Stimulated activated CD8-positive, alpha-beta memory T cell treated with anti-CD3 and anti-CD28 coated beads, Interleukin-4, amount 100 ng/mL, for 24 hours (primary cell): ENCODE measurements at places on chromosomes 12 and 14.
A peak's percentile ranks its signal among the peaks of the same experiment; 100 is the strongest.

DNA sequence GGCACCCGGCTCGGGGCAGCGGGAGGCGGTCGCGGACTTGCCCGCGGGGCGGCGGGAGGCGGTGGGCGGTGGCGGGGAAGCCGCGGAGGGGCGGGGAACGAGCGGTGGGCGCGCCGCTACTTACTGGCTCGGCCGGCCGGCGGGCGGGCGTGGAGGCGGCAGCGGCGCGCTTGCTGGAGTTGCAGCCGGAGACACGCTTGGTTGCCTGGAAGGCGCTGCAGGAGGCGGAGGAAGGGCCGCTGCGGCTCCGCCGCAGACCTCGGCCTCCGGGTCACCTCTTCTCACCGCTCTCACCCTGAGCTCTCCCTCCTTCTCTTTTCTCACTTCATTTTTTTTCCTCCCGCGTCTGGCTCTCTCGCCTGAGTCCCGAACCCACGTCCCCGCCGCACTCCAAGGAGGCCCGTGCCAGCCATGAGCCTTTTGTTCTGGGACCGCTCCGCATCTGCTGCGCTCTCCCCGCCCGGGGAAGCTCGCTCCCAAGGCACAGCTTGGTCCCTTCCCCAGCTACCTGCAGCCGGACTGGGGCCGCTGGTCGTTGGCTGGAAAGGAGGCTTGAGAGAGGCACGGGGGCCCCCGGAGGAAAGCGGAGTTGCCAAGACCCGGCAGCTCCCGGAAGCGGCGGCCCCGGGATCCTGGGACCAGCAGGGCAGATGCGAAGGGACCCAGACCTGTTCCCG, 592 bp upstream of the KCNK10 start:
- DNase-seq, result no peak

DNA sequence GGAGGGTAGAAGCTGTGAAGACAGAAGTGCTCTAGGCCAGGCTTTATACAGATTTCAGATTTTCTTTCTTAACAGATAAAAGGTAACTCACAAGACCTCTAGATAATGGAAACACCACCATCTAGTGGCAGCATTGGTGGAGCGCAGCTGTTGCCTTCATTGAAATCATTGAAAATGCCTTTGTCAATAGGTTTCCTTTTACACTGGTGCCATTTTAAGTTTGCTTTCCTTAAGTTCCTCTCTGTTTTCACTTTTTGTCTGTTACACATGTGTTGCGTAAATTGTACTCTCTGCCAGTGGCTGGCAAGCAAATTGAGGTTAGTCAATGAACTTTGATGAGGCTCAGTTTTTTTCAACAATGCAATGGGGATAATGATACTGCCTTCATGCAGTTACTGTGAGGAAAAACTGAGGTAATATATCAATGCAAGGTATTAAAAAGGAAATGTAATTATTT, 31.1 kb downstream of the ALDH1L2 start:
- peak; percentile 62 for DNase-seq

DNA sequence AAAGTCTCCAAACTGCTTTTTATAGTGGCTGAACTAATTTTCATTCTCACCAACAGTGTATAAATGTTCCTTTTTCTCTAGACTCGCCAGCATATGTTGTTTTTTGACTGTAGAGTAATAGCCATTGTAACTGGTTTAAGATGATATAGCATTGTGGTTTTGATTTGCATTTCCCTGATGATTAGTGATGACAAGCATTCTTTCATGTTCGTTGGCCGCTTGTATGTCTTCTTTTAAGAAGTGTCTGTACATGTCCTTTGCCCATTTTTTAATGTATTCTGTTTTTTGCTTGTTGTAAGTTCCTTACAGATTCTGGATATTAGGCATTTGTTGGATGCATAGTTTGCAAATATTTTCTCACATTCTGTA, 404.9 kb downstream of the FLRT2 start:
- DNase-seq, result no peak

DNA sequence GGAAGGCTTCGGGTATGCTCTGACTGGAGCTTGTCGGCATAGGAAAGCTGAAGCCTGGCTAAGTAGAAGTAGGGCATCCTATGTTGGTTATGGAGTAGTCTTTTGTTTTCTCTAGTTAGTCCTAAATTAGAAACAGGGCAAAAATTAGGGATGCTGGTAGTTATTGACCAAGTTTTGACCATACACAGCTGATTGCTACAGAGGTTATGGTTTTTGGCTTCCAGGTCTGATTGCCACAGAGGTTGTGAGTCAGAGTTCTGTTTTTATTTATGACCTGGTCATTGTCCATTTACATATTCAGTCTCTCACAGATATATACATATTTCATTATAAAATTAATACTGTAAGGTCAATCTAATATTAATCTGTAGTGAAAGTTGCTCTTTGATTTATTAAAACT, 219.2 kb downstream of the FSCB start:
- DNase-seq, result no peak

DNA sequence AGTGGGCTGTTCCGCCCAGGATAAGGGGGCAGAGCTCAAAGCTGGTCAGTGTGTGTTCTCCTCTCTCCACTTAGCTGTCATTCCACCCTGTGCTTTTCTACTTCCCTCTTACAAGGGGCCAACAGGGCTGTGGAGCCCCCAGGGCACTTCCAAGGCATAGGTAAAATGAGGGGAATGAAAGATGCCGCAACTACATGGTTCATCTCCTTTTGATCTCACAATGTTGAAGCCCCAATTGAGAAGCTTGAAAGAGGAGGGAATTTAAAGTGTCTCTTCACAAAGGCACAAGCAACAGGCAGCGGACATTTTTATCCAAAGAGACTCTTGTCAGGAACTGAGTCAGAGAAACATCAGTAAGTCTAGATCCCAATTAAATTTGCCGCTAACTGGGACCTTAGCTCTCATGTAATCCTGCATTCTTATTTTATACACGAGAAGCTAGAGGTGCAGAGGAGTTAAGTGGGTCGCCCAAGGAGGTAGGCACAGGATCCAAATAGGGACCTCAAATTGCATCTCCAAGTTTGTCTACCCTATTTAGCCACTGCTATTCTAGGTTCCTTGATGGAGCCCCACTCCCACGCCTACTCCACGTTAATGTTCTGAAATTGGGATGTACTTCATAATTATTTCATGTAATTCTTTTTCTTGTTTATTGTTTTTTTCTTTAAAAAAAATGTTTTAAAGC, 20.1 kb downstream of the TRIM9 start:
- no peak for DNase-seq

GRCh38 chr12:77998236-77998786, 167.6 kb downstream of the NAV3 start:
- DNase-seq, result no peak

DNA sequence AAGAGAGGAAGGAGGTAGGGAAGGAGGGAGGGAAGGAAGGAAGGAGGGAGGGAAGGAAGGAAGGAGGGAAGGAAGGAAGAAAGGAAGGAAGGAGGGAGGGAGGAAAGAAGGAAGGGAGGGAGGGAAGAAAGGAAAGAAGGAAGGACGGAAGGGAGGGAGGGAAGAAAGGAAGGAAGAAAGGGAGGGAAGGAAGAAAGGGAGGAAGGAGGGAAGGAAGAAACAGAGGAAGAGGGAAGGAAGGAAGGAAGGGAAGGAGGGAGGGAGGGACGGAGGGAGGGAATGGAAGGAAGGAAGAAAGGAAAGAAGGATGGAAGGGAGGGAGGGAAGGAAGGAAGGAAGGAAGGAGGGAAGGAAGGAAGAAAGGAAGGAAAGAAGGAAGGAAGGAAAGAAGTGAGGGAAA, 22.4 kb upstream of the CCDC63 start:
- DNase-seq, result no peak

- DNase-seq, result no peak
Measured at GRCh38 chr14:75301666-75302325, 23.2 kb downstream of the FOS start.

- DNase-seq, result no peak
Measured at GRCh38 chr12:73902260-73902659, 635.4 kb upstream of the ATXN7L3B start.

DNA sequence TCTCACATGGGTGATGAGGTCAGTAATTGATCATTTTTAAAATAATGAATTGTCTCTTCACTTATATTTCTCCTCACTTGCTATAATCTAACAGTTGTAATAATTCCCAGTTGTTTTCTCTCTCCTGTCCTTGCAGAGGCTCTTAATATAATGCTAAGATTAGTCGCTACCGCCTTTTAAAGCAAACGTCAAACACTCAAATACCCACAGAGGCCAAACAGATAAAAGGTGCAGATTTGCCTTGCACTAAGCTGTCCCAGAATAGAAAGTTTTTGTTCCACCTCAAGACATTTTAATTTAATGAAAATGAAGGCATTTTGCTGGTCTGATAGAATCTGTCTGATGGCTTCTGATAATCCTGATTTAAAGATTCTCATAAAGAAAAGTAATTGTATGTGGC, 159.0 kb downstream of the KICS2 start:
- no peak for DNase-seq

- DNase-seq, result no peak
Measured at GRCh38 chr12:130354407-130354806, 16.7 kb downstream of the PIWIL1 start.

DNA sequence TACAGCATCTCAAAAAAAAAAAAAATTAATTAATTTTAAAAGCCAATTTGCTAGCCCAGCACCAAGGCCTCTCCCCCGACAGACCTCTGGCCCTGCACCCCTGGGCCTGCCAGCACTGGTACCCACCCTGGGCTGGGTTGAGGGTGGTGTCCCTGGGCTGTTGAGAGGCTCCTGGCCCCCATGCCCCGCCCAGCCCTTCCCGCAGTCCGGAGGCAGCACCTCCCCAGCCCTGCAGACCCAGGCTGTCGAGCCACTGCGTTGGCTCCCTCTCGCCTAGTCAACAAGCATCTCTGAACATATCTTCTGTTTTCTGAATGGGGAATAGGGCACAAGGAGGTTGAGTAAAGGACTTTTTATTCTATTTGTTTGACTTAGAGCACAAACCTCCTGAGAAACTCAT, 87.1 kb downstream of the FBXL14 start:
- no peak for DNase-seq

DNA sequence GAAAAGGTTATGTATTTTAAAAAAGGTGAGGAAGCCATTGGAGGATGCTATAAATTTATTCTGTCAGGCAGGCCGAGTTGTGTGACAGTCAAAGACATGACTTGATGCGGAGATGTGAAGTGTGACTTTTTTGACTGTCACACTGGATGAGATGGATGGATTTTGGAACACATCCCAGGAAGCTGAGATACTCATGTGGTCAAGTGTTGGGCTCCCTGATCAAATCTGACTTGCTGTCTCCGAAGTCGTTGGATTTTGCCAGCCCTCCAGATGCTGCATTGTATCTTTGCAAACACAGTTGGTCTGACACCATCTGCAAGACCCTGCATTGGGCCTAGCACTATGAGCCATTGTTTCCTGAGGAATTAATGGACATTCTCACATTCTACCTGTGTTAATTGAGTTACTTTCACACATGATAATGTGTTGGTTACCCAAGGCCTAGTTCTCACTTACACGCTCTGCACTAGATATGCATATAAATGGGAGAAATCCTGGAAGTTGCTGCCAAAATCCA, 204.0 kb upstream of the PRKD1 start:
- DNase-seq, result no peak

GRCh38 chr14:106530423-106531107, 1004.2 kb downstream of the TMEM121 start:
- DNase-seq, result no peak

DNA sequence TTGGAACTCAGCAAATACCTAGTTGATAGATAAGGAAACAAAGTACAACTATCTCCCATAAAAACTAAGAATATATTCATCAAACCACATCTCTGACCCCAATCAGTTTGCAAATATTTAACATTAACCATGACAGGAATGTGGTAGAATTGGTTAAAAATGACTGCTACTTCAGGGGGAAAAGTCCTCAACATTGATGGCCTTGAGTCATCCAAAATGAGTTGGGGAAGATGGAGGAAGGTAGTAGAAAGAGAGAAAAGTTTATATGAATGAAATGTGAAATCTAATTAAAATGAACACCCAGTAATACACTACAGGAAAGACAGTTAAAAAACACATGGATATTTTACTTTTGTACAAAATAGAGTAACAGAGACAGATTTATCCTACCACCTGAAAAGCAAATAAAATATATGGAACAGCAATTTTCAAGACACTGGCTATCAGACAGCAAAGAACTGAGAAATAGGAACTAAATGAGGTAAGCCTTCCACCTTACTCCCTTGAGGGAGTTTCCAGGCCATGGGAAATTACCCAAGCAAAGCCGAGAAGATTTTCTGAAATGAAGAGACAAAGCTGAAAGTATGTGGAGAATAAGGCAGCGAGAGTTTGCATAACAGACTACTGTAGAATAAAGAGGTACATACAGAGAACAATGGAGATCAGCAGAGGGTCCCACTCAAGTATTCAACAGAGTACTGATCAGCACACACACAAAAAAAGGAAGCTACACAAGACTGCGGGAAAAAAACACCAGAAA, 49.6 kb downstream of the TC2N start:
- DNase-seq, result no peak

- DNase-seq, result no peak
Measured at GRCh38 chr14:28612414-28612813, 154.2 kb upstream of the FOXG1 start.

DNA sequence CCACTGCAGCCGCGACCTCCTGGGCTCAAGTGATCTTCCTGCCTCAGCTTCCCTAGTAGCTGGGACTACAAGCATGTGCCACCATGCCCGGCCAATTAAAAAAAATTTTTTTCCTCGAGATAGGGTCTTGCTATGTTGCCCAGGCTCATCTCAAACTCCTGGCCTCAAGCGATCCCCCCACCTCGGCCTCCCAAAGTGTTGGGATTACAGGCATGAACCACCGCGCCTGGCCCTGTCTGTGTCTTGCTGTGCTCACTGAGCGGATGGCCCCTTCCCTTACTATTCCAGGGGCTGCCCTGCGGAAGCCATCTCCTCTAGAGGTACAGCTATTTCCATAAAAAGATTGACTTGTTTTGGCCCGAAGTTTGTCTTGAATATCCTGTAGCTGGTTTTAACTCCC, 20.1 kb downstream of the SNRNP35 start:
- DNase-seq, result no peak

DNA sequence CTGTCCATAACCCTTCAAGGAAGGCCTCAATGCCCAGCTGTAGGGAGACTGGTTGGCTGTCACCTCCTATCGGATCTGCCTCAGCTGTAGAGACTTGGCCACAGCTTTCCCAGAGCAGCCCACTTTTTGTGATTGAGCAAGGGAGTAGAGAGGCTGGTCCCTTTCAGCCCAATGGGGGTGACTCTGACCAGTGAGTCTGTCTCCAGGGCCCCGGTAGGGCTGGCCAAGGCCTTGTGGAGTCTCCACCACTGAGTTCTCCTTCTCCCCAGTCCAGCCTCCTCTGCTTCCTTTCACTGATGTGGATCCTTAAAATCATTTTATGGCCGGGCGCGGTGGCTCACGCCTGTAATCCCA, 14.5 kb upstream of the HPD start:
- DNase-seq, result no peak

DNA sequence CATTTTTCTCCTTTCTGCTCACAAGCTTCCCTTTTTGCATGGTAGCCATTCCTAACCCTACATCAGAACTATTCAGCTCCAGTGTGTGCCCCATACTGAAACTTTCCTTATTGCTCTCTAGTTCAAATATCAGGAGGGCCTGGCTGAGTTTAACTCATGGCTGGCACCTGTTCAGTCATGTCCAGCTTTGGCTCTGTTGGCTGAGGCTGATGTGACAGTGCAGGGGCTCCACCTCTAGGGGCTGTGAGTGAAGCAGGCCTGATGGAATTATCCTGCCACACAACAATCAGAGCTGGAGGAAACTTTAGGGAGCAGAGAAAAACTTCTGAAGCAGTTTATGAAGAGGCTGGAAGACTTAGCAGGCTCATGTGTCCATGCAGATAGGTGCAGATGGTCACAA, 8.5 kb downstream of the COQ6 start:
- no peak for DNase-seq

- no peak for DNase-seq
Measured at GRCh38 chr14:40139657-40140056, 707.4 kb upstream of the FBXO33 start.
